NCI-H460 (cell line): ENCODE measurements at places on chromosomes 6 and 20.
A peak's percentile ranks its signal among the peaks of the same experiment; 100 is the strongest.

DNA sequence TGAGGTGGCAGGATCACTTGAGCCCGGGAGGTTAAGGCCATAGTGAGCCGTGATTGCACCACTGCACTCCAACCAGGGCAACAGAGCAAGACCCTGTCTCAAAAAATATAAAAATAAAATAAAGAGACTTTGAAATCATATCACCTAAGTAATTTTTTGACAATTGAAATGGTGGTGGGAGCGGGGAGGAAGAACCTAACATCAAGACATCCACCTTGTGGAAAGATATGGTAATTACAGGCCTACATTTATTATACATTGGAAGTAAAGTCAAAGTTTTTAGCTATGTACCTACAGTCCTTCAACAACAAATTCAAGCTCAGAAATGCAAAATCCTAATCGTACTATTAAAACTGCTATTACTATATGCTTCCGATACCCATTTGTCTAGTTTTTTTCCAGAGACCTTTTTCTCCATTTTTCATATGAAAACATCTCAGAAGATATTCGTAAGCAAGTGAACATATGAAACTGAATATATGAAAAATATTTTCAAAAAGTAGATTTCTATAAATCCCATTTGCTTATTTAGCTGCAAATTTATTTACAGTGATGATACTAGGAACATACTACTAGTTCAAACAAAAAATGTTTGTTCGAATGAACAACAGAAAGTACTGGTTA is 83.3 kb downstream of the SYCP2 start:
- peak; percentile 17 for DNase-seq

GRCh38 chr20:49629606-49630005 is 61.7 kb upstream of the PTGIS start:
- no peak for DNase-seq

GRCh38 chr20:16063881-16064280 is 509.4 kb downstream of the KIF16B start:
- DNase-seq: no peak

GRCh38 chr20:33023439-33024242 is 7.8 kb upstream of the BPIFB6 start:
- DNase-seq: no peak

DNA sequence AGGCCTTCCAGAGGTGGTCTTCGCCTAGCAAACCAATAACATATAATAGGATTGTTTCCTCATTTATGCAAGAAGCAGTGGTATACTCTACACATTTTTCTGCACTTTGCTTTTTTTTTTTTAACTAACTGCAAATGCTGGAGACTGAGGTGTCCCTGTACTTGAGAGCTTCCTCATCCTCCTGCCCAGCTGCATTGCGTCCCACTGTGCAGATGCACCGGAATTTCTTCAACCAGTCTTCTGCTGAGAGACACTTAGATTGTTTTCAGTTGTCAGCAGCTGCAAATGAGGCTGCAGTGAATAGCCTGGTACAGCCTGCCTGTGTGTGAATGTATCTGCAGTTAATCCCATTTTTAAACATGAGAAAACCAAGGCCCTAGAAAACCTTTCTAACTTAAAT is 11.5 kb downstream of the FGD2 start:
- no peak for DNase-seq

DNA sequence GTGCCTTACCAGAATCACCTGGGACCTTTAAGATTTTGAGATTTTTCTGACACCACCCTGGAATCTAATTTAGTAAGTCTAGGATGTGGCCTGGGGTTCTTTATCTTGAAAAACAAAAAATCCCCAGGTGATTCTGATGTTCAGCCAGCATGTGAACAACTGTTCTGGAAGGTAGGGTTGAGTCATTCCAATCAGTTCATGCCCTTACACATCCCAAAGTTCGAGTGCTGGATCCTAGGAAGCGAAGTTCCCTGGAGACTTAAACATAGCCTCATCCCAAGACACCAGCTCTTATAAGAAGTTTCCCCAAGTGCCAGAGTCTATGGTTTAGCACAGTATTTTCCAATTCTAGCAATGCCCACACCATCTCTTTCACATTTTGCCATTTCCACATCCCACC is 6.3 kb upstream of the TSHZ2 start:
- no peak for DNase-seq

GRCh38 chr6:119655124-119655523 is 305.6 kb upstream of the MAN1A1 start:
- DNase-seq: no peak

- no peak for DNase-seq
These were observed 186.8 kb downstream of the PRL start for GRCh38 chr6:22110061-22110460.

DNA sequence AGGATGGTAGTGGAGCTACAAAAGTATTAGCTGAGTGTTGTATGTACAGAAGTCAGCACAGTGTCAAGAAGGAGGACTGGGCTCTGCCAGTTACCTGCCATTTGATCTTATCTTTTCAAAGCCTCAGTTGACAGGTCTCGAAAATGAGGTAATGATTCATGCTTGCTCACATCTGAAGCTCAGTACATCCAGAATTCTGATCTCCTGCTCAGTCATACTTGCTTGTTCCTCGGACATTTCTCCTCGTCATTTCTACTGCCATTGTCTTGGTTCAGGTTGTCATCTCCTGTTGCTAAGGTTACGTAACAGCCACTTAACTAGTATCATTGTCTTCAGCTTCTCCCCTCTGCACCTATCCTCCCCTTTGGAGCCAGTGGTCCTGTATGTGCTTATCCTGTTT is 89.5 kb downstream of the SLX4IP start:
- DNase-seq: no peak
